Left ventricle myocardium superior (tissue), 1 donor: ENCODE measurements at places on chromosomes 5 and 9. TPM values are rescaled to one million over a fixed set of nuclear protein-coding genes. Genes with fewer than 3 reads are reported as not detected.

DNA sequence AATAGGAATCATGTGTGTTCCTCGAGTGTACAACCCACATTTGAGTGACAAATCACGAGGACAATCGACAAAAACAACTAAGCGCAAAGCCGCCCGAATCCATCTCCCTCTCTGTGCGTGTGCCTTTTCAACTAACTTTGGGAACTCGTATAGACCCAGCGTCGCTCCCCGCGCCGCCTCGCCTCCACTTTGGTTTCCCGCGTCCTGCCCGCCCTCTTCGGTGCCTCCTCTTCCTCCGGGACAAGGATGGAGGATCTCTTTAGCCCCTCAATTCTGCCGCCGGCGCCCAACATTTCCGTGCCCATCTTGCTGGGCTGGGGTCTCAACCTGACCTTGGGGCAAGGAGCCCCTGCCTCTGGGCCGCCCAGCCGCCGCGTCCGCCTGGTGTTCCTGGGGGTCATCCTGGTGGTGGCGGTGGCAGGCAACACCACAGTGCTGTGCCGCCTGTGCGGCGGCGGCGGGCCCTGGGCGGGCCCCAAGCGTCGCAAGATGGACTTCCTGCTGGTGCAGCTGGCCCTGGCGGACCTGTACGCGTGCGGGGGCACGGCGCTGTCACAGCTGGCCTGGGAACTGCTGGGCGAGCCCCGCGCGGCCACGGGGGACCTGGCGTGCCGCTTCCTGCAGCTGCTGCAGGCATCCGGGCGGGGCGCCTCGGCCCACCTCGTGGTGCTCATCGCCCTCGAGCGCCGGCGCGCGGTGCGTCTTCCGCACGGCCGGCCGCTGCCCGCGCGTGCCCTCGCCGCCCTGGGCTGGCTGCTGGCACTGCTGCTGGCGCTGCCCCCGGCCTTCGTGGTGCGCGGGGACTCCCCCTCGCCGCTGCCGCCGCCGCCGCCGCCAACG lies at the start of gene GPR150:
Gene GPR150, plus strand, starts transcription at position 58 of the 840 bp plus-strand sequence. Its CDS starts 189 bp downstream, at position 247.
- peak; percentile 74 for DNase-seq

DNA sequence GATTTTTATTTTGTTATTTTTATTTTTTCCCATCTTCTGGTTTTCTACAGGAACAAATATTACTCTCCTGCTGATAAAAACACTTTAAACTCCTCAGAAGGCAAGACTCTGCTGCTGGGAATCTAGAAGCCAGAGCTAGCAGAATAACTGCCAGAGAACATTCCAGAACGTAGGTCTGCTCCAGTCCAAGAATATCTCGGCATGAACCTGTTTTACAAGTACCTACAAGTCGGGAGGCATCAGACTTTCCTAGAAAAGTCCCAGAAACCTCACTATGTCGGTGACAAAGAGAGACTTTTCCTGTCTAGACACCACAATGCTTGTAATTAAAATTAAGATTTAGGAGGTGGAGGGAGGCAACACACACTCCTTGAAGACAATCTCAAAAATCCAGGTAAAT lies 41.4 kb downstream of the FABP6 start:
- no peak for DNase-seq

DNA sequence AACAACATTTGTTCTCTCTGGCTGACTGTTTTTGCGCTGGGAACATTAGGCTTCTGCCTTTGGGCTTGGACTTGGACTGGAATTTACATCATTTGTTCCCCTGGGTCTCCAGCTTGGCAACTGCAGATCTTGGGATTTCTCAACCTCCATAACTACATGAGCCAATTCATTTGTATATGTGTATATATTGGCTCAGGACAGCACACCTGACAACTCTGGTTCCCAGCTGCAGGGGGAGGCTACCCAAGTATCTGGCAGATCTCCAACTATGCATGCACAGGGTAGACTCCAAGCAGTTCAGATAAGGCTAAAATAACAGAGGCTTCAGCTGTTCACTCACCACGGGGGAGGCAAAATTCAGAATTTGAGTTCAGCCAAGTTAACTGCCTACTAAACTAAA lies 31.6 kb upstream of the F2RL1 start:
- peak; percentile 49 for DNase-seq

RAB3C gene
- total RNA-seq = 0.84 TPM

DNA sequence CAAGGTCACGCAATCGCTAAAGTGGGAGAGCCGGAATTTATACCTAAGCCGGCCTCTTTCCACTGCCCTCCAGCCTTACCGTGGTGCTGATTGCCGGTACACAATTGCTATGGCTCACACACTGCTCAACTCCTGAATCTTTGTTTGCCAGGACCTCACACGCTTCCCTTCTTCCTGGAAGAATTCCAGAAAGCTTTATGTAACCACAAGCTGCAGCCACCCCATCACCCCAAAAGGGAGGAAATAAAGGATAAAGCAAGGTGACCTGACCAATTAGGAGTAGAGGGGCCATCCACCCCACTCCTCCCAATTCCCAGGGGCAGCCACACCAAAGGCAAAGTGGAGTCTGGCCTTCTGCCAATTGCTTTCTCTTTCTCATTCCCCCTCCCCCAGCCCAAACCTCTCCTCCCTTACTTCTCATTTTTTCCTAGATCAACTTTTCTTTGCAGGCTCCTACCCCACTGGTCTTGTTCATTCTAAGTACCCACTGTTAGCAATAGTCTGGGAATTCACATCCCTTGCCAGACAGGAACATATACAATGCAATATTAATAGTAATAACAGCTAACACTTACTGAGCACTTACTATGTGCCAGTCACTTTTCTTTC lies 18.0 kb upstream of the CDC23 start:
- DNase-seq = no peak

DNA sequence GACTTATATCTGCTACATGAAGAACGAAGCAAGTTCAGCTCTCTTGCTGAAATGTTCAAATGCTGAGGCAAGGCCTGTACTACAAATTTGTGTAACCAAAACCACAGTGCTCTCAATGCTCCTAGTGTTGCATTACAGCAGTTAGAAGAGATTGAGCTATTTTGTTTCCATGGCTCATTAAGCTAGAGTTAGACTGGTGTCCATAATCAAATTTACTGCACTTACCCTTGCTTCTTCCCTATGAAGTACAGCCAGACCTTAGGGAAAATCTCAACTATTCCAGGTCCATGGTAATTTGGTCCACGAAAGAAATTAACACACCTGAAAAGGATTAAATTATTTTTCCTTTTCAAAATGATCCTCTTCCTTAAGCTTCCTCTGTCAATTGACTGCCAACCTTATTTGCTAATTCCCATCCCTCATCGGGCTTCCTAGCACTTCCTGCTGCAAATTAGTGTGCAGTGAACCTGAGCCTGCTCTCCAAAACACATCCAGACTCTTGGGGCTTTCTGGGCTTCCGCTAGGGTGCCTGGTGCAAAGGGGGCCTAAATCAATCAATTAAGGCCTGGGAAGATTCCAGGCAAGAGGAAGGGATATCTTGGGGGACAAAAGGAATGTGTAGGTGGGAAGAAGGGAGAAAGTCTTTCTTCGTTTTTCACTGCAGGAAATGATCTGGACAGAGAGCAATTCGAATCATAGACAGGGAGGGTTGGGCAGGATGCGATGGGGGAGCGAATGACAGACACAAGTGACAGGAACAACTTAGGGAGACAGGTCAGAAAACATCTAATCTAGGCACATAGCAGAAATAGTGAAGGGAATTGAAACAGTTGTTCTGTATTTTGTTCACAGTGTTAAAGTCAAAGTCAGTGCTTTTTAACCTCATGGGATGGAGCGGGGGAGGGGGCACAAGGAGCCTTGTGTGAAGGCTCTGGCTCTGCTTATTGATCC lies 542.4 kb downstream of the RAB3C start:
- no peak for DNase-seq

DNA sequence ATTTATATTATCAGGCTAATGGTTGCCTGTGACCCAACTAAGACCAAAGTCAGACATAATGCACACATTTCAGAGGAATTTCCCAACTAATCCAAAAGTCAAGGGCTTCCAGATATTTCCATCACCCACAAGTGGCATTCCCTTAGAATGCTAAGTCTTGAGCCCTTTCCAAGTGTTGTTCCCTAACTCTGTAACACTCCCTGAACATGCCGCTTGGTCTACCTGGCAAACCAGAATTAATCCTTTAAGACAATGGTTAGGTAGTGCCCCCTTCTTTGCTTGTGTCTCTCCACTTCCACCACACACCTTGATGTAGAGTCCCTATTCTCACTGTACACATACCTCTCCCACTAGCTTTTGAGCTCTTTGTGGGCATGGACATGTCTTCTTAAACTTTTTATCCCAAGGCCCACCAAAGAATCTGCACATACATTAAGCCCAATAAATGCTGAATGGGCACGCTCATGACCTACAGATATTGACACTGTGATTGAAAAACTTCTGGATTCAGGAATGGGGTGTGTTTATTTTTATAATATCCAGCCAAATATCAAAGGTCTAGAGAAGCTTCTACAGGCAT lies 37.8 kb upstream of the IFNE start:
- no peak for DNase-seq

- DNase-seq = peak; percentile 78
Observed at GRCh38 chr9:121744002-121744686, 92.7 kb downstream of the DAB2IP start.

- DNase-seq = no peak
Observed at GRCh38 chr5:31563216-31563615, 31.1 kb downstream of the C5orf22 start.

GRCh38 chr9:70120834-70121510 lies 77.3 kb downstream of the MAMDC2 start:
- DNase-seq = peak; percentile 82
